ENCODE measurements at places on chromosomes 6 and 20.

DNA sequence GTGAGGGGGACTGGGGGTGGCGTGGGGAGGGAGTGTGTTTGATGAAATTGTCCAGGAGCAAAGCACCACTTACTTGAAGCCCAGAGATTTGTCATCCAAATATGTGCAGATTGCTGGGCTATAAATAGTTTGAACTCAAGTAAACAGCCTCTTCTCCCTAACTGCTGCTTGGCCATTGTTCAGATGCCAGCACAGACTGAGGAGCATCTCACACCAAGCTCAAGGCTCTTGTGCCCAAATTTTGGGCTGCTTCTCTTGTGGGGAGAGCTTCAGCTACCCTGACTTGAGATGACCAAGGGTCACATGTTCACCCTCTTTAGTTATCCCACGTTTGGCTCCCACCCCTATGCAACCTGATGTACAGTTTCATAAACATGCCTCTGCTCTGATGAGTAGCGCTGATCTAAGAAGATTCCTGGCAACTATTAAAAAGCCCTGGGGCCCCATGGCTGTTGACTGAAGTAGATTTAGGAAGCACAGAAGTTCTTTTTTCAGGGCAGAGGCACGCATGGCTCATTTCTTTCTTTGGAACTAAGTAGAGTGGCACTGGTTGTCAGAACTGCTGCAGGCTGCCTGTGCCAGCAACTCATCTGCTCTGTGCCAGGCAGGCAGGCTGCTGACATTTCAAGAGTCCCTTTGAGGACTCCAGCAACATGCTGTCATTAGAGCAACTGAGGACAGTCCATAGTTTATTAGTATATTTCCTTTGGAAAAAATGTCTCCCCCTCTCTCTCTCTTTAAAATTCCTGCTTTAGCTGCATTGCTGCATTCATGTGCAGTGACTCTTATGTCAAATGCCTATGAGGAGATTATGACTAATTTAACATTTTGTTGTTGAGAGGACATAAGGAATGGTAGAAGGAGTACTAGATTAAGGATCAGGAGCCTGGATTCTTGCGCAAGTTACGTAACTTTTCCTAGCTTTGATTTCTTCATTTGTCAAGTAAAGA is 9.6 kb upstream of the PKIG start:
- no peak for DNase-seq

DNA sequence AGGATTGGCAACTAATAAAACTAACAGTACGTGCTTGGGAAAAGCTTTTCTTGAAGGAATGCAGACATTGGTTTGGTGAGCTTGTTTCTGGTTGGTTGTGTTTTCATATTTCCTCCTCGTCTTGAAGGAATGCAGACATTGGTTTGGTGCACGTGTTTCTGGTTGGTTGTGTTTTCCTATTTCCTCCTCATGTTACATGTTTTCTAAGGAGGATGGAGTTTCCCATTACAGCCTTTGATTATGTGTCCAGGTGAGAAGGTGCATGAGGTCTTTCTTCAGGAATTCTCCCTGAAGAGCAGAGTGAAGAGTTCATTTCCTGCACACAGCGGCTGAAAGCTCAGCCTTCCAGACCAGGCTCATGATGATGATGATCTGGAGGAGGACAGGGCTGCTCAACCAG is 190.6 kb downstream of the SMOC2 start:
- DNase-seq, result no peak

- no peak for DNase-seq
Measured at GRCh38 chr6:41579088-41579610, 33.0 kb downstream of the FOXP4 start.

DNA sequence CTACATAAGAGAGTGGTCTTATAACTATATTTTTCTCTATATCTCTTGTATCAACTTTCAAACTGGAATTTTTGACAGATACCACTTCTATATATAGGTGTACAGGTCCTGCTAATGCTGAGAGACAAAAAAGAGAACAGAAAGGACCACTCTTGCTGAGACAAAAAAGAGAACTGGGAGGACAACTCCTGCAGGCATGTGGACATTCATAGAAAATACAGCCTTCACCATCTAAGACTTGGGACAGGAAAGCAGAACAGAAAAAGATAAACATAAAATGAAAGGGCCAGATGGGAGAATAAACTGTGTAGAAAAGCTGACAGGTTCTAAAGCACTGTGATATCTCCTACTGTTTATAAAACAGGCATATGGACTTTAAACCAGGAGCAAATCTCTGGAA is 541.0 kb upstream of the ADGRB3 start:
- DNase-seq, result no peak

DNA sequence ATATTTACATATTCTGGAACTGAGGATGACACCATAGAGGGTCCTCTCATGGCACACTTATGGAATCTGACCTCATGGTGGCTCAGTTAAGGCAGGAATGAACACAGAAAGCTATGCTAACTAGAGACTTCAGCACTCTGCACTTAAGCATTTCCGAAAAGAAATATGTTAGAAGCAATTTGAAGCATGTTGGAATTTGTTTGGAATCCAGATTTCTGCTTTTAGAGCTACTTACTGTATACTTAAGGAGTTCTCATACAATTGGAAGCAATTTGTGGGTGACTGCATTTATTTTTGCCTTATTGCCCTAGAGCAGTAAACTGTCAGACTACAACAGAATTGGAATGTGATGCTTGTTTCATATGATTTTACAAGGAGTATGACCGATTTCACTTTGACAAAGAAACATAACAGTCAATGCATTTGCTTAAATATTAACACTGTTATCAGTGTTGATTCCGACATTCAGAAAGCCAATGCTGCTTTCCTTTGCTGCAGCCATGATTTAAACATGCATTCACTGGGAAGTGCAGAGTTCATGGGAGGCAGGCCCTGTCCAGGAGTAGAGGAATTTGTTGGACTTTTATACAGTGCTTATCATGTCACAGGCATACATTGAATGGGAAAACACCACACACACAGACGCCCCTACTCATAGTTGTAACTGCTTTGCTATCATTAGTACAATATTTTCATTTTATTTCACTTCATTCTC is 244.4 kb downstream of the SAMD5 start:
- no peak for DNase-seq

GRCh38 chr20:36700438-36700837 is 45.5 kb downstream of the NDRG3 start:
- DNase-seq, result no peak

DNA sequence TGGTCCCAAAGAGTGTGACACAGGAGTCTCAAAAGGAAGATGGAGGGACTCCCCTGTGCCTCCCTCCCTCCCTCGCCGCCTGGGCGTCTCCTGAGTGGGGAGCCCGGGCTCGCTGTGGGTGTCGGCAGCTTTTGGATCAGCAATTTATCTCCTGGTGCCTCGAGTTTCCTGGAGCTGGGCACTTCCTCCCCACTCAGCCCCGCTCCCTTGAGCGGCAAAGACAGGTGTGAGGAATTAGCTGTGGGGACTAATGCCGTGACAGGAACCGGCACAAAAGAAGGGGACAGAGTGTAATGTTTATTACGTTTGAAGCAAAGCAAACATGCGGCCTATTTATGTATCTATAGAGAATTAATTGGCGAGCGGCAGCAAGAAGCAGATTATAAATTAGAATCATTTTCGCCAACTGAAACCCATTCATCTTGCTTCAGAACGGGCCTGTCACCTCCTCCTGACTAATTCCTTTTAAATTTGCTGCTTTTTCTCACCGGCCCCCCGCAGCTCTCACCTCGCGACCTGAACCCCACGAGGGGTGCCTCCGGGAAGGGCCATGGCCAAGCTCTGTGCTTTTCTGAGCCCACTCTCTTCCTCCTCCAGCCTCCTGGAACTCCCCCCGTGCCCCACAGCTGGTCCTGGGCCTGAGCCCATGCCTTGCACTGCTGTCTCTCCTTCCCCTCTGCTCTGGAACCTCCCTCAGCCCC is 8.8 kb upstream of the CDH22 start:
- no peak for DNase-seq

GRCh38 chr6:142686507-142686887 is 258.5 kb downstream of the HIVEP2 start:
- DNase-seq, result no peak

DNA sequence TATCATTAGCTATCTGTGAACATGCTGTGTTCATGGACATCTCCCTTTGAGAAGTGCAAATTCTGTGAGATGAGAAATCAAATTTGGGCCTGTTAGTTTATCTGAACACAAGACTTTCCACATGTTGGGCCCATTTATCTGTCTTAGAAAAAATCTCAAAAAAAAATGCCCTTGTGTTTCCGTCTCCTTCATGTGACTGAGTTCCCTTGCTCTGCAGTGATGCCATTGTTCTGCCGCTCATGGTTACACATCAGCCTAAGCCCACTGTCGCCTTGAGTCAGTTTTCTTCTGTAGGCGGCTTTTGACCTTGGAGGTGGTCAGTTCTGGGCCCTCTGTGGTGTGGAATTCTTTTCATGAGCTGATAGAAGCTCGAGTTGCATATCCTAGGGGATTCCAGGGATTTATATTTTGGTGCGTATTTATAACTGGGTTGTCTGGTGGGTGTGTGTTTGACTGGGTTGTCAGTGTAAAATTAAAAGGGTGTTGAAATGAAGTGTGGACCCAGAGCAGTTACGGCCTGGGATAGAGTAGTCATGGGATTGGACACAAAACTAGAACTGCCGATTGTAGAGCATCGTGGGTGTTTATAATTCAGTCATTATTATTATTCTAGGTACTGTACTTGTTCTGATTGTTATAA is 156.7 kb downstream of the JARID2 start:
- no peak for DNase-seq

DNA sequence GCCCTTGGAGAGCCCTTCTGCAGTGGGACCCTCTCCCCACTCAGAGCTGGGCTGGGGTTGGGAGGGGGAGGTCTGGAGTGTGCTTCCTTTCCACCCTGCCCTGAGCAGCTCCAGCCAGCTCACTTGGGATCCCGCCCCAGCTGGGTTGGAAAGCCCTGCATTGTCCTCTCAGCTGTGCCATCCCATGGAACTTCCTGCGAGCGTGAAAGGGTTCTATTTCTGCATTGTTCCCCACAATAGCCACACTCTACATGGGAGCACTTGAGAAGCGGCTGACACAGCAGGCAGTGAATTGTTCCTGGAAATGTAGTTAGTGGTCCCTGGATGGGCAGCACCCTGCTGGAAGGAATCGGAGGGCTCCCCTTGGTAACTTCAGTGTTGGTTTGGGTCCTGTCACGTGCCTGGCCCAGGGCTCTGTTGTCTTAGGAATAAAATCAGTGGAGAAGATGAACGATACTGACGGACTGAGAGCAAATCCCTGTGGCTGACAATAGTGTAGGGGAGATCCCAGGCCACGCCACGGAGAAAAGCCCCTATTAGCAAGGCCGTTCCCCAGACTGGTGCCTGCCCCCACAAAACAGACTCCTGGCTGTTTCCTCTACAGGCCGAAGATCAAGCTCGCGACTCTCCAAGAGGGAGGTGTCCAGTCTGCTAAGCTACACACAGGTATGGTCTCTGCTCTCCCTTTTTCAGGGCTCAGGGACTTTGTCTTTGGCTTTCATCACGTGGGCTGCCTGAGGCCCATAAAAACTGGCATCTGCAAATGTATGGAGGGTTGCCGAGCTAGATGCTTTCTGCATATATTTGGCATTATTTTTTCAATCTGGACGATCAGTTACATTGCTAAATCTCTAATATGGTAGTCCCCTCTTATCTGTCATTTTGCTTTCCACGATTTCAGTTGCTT is 18.8 kb downstream of the DNMT3B start:
- no peak for DNase-seq
